Common myeloid progenitor, CD34-positive (primary cell): ENCODE measurements at places on chromosomes 4 and X.

DNA sequence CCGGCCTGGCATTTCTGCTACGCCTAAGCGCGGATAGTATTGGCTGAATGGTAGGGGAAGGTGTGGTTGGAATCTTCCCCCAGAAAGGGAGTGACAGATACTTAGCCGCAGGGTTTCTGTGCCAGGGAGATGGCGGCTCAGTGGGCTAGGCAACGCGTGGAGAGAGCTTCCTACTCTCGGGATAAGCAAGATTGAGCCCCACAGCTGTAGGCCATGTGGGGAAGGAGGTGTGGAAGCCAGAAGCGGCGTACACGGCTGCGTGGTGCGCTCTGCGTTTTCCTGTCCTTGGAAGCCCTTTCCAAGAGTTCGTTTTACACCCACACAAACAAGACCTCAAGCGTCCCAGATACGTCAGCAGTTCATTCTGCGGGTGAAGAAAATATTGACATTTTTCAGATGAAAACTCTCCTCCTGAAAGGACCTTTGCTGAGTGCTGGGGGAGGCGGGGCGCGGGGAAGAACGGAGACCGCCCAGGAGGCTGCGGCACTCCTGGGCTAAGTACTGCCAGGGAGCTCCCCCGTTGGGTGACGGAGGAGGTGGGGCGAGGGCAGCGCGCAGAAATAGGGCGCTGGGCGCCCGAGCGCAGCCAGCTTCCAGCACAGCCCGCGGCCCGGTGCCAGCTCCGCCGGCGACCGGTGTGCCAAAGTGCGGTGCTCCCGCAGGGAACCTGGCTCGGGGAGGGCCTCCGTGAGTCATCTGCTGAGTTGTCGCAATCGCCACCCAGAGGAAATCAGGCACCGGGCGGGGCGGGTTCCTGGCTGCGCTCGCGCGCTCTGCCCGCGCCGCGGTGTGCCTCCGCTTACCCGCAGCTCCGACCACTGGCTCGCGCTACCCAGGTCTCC is at the start of gene GPAT3:
Gene GPAT3, plus strand, starts transcription at position 589 of the 842 bp plus-strand sequence. CDS start 515 bp downstream, outside the sequence.
- H3K36me3 ChIP-seq = no peaks in the 10 kb centered on the region
- H3K27ac ChIP-seq = no peak within 1 kb of the TSS
- H3K4me1 ChIP-seq = peaks cover 17% of the 10 kb centered on the region

- no peak overlapping the region for H3K27ac ChIP-seq
- DNase-seq = peak; percentile 76
- no peaks in the 10 kb centered on the region for H3K36me3 ChIP-seq
- no peak overlapping the region for H3K4me3 ChIP-seq
Observed at GRCh38 chr4:185304944-185305690, 90.6 kb downstream of the LRP2BP start.

- no peak overlapping the region for H3K27ac ChIP-seq
- H3K4me3 ChIP-seq = no peak overlapping the region
- no peaks in the 10 kb centered on the region for H3K4me1 ChIP-seq
- H3K36me3 ChIP-seq = no peaks in the 10 kb centered on the region
- no peaks in the 10 kb centered on the region for H3K27me3 ChIP-seq
Observed at GRCh38 chr4:23788460-23788859, 101.4 kb downstream of the PPARGC1A start.

- H3K4me1 ChIP-seq = no peaks in the 10 kb centered on the region
- no peak overlapping the region for H3K4me3 ChIP-seq
- no peaks in the 10 kb centered on the region for H3K27me3 ChIP-seq
Observed at GRCh38 chr4:7862561-7863192, 77.0 kb downstream of the AFAP1 start.

DNA sequence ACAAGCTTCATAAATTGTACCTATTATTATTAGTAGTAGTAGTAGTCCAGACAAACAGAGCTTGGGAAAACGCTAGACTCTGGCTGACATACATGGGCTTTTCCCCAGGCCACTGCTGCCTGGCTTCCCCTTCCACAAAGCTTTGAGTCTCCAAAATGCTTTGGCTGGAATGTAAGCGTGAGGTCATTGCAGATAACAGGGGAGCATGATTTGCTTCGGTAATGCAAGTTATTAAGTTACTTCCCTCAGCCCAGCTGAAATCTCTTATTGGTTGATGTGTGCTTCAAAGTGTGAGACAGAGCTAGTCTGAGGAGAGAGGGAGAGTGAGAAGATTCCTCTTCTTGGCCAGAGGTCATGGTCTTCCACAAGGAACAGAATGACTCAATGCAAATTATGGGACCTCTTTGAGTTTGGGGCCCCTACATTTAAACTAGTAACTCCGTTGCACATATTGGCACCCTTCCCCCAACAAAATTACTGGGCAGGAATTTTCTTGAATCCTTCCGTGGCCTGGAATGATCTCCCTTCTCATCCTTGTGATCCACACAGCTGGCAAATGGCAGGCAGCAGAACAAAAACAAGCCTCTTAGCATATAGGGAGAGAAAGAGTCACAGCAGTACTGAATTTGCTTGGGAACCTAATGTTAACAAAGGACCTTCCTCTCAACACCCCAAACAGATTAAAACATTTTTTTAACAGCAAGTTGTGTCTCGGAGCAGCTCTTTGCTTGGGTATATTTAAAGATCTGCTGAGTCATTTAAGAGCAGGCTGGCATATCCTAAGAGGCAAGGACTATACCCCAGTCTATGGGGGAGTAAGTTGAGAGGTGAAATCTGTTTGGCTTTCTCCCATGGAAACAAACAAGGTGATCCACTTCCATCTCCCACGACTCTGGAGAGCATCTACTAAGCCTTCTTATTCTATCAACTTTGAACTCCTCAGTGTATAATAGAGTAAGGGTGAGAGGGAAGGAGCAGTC is 19.9 kb downstream of the AR start:
- no peak overlapping the region for H3K4me3 ChIP-seq
- no peak overlapping the region for H3K27ac ChIP-seq
- no peaks in the 10 kb centered on the region for H3K36me3 ChIP-seq
- peak; percentile 8 for DNase-seq

DNA sequence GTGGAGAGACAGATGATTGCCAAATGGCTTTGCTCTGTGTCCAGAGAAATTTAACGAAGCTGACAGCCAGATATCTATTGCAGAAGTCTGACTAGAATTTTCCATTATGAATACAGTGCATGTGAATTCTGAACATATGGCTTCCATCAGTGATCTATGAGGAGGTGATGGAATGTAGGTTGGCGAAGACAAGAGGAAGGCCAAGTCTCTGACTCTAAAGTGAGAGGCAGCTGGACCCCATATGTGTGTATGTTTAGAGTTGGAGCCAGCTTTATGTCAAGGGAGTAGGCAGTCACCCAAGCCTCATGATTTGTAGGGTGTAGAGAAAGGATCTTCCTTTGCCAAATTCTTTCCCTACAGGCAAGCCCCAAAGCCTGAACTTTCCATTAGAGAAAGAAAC is 76.2 kb upstream of the TEX13D start:
- no peaks in the 10 kb centered on the region for H3K27me3 ChIP-seq
- no peak overlapping the region for H3K27ac ChIP-seq
- no peaks in the 10 kb centered on the region for H3K36me3 ChIP-seq
- no peaks in the 10 kb centered on the region for H3K4me1 ChIP-seq
- H3K4me3 ChIP-seq = no peak overlapping the region

- no peaks in the 10 kb centered on the region for H3K36me3 ChIP-seq
- no peak overlapping the region for H3K27ac ChIP-seq
- H3K4me1 ChIP-seq = peaks cover 2% of the 10 kb centered on the region
- no peak for DNase-seq
- H3K4me3 ChIP-seq = no peak overlapping the region
Observed at GRCh38 chrX:134599184-134599914, 58.9 kb downstream of the PLAC1 start.

- peaks cover 10% of the 10 kb centered on the region for H3K4me1 ChIP-seq
- H3K4me3 ChIP-seq = no peak overlapping the region
- no peak for DNase-seq
- no peak overlapping the region for H3K27ac ChIP-seq
Observed at GRCh38 chr4:155491336-155492120, 114.8 kb upstream of the MAP9 start.

- no peaks in the 10 kb centered on the region for H3K27me3 ChIP-seq
- DNase-seq = no peak
- H3K36me3 ChIP-seq = no peaks in the 10 kb centered on the region
- H3K27ac ChIP-seq = no peak overlapping the region
- H3K4me1 ChIP-seq = no peaks in the 10 kb centered on the region
Observed at GRCh38 chr4:148114436-148114835, 327.8 kb downstream of the NR3C2 start.
